Kidney epithelial cell (primary cell): ENCODE measurements at places on chromosomes 12 and 14. TPM values are rescaled to one million over a fixed set of nuclear protein-coding genes. Genes with fewer than 3 reads are reported as not detected.
A peak's percentile ranks its signal among the peaks of the same experiment; 100 is the strongest.

DNA sequence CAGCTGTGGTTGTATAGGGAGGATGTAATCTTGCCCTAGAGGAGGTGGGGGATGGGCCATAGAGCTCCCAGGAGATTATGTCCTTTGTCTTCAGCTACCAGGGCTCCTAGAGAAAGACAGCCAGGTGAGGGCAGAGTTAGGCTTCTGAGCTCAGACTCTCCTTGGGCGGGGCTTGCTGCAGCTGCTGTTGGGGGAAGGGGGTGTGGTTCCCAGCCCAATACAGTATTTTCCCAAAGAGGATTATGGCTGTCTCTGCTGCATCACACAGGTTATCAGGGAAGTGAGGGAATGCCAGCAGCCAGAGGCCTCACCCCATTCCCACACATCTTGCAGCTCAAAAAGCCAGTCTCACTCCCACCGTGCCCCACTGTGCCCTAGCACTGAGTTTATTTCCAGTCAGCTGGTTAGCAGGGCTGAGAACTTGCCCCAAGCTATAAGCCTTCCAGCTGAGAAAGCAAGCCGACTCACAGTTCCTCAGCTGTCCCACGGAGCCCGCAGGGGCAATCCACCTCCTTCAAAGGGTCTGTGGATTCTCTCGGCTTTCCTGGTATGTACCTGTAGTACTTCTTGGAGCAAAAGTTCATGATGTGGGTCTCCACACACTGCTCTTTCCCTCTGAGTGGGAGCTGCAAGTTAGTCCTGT lies 217.3 kb upstream of the CPNE8 start:
- DNase-seq = no peak

GRCh38 chr14:96627386-96627785 lies 125.2 kb downstream of the PAPOLA start:
- DNase-seq = no peak

GRCh38 chr12:105253866-105254513 lies 18.0 kb upstream of the APPL2 start:
- DNase-seq = no peak

DNA sequence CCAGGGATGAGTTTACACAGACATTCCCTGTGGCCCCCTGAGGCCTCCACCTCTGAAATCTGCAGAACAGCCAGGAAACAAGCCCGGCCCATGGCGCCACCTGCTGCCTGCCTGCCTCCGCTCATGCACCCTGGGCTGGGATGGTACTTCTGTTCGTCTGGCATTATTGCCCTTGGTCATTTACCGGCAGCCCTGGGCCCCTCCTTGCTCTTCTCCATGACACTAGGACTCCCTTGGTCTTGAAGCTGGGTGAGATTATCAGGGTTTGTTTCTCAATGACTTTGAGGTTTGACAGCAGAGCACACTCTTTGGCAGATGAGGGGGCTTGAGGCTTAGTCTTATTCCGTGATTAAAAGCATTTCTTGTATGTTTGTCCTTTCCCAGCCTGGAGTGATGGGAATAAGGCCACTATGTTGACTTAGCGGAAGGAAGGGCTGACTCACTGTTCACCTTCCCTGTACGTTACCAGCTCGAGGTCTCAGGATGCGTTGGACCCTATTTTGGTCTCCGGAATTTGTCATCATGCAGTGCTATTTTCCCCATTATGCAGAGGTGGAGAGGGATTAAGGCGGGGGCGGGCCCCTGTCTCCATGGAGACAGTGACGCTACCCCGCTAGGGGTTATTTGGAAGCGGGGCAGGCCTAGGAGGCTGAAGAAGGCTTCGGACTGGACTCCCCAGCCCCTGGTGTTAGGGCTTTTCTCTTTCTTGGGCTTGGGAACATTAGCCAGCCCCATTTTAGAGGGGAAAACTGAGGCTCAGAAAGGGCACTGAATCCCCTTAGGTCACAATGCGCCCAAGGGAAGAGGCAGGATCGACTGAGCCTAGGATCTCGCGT lies 706 bp upstream of the PEX5 start:
- DNase-seq = peak; percentile 31

- DNase-seq = no peak
Measured at GRCh38 chr14:89651805-89652204, 234.8 kb upstream of the FOXN3 start.

DNA sequence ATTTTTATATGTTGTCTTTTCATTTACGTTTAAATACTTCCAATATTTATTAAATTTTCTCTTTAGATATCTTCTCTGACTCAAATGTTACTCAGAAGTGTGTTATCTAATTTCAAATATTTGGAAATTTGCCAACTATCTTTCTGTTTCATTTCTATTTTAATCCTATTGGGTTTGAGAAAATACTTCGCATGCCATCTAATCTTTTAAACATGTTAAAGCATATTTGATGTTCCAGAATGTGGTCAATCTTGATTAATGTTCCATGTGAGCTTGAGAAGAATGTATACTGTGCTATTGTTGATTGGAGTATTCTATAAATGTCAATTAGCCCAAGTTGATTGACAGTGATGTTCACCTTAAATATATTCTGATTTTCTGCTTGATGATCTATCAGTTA lies 11.9 kb upstream of the DCN start:
- no peak for DNase-seq

Gene PTPN6
- 17.0 and 31.3 TPM in 2 replicates for total RNA-seq

DNA sequence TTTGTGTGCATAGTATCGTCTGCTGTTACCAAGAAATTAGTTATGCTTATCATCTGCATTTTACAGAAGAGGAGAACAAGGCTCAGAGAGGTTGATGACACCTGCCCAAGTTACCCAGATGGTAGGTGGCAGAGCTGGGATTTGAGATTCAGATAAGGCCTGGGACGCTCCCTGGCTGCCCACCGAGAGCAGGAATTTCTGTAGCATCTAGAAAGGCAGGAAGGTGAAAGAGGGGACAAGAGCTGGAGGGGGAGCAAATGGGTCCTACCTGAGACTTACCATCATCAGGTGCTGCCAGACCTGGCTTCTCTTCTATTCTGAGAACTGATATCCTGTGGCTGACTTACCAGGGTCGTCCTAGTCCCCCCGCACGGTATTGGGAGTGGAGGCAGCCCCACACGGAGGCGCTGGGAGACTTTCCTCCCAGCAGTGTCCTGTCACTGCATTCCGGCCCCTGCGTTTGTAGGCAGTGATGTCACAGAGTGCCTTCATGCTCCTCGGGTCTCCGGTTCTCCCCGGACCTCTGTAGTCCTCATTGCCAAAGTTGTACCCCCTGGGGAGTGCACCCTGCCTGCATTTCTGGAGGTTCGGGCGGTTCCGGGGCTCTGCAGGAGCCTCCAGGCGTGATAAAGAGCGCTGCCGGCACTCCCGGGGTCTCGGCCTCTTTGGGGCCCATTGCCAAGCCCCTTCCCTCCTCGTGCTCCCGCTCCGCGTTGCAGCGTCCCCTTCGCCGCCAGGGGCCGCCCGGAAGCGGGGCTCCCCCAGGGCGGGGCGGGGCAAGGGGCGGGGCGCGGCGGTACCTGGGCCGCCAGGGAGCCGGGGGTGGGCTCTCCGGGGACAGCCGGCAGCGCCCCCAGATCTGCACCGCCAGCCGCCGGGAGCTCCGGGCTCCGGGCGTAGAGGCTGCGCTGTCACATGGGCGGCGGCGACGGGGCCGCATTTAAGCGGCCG lies at the start of gene CABP1:
CABP1 (plus strand) TSS at position 856 of the 951 bp plus-strand sequence; CDS start at position 916, 60 bp downstream.
- no peak for DNase-seq

DNA sequence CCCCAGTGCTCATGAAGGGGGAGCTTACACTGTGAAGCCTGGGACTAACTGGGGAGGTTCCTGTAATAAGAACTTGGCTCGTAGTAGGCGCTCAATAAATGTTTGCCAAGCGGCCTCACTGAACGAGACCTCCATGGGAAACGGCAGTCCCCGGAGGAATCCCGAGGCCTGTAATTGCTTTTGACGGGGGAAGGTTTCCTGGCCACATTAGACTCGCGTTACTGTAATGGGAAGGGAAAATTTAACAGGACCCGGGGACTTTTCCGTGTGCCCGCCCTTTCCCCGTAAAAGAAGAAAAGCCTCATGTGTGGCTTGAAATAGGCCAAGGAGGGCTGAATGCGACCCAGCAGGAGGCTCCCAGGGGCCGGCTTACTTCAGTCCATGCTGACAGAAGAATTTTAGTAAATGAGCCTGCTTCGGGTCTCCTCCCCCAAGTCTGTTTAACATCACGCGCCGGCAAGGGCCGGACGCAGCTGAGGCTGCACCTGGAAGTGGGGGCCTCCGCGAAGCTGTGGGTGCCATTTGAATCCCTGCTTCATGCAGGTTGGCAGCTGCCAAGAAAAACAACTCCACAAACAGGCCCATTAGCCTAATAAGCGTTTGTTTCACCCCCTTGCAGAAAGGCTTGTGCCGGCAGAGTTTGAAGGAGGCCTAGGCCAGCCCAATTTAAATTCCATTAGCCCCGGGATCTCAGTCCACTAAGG lies 39.8 kb upstream of the PWP1 start:
- DNase-seq = no peak

GRCh38 chr14:34036319-34036766 lies 85.5 kb upstream of the EGLN3 start:
- no peak for DNase-seq

DNA sequence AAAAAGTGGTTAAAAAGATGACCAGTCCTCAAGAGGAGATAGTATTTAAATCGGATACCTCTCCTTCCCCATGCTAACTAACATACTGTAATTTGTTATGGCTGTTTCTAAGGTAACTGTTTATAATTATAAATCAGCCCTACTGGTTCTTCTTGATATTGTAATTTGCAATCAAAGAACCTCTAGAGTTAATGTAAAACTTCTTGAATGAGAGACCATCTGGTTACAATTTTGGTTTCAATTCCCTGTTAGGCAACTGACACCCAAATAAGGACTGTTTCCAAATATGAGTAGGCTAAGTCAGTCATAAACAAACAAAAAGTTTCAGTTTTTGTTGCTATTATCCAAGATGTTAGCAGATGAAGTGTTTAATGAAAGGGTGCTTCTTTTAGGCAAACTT lies 120.2 kb upstream of the DNM1L start:
- no peak for DNase-seq

DNA sequence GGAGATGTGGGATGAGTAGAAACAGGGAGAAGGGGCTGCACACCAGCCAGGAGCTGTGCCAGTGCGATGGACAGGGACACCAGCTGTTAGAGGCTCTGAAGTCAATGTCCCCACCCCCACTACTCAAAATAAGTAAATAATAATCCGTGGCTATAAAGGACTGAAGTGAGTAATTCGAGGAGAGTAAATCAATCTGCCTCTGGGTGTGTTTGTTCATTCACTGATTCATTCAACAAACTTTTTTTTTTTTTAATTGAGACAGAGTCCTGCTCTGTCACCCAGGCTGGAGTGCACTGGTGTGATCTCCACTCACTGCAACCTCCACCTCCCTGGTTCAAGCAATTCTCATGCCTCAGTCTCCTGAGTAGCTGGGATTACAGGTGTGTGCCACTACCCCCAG lies 363.6 kb downstream of the TMEM132D start:
- DNase-seq = no peak

- no peak for DNase-seq
Measured at GRCh38 chr14:69650948-69651369, 39.6 kb downstream of the SUSD6 start.

Gene PPP1R3E
- 2.5 and 2.9 TPM in 2 replicates for total RNA-seq
